Fibroblast of the aortic adventitia (primary cell): ENCODE measurements at places on chromosomes 7 and 10.

DNA sequence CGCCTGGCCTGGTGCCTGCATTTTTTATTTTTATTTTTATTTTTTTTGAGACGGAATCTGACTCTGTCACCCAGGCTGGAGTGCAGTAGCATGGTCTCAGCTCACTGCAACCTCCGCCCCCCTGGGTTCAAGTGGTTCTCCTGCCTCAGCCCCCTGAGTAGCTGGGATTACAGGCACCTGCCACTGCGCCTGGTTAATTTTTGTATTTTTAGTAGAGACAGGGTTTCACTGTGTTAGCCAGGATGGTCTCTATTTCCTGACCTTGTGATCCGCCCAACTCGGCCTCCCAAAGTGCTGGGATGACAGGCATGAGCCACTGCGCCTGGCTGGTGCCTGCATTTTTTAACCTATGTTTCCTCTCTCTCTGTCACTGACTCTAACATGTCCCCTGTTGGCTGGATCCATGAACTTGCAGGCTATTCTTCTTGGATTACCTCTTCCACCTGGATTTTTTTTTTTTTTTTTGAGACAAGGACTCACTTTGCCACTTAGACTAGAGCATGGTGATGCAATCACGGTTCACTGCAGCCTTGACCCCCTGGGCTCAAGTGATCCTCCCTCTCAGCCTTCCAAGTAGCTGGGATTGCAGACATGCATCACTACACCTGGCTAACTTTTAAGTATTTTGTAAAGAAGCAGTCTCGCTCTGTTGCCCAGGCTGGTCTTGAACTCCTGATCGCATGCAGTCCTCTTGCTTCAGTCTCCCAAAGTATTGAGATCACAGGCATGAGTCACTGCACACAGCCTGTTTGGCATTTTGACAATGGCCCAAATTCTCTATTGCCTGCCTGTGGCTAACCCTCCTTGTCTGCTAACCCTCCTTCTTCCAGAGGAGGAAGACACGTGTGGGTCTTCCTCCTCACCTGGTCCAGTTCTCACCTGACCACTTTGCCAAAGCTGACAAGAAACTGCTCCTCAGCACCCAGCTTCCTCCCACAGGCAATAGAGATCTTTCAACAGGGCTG, 23.0 kb upstream of the PRPF18 start:
- DNase-seq, result peak; percentile 0

DNA sequence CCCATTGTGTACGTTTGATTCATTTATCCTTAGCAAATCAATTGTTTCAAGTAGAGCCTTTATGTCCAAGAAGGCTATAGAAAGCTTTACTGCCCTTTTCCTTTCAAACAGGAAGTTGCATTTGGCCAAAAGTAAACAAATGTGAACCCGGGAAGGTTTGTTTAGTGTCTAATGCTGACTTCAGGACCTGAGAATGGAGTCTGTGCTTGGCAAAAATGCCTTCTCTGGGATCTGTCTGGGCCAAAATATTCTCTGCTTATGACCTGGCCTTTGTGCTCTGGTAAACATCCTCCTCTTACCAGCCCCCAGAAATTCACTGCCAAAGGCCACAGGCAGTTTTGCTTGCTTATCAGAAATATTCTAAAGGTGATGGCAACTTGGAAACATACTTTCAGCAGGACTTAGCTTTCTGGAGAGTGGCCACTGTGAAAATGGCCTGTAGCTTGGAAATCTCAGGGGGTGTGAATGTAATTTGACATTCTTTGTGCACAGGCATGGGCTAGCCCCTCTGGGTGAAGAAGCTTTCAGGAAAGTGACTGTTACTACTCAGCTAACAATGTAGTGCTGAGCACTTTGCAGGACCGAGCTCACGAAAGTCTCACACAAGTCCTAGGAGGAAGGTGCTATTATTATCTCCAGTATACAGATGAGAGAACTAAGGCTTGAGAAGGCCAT, 199.5 kb downstream of the PTEN start:
- DNase-seq, result peak; percentile 53

DNA sequence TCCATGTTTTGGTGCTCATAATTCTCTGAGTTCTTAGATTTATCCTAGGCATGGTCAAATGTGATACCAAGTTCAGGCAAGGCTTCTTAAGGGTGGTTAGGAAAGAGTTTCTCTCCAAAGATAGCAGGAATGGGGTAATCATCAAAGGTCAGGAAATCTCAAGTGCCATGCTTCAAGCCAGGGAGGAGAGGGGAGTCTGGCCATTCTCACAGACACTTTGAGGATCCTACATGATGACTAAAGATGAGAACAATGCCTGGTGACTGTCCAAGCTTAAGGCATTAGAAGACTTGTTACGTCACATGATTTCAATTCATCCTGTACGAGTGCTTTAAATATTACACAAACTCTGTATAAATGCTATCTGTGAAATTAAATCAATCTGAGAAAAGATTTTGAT, 59.4 kb downstream of the POM121L12 start:
- peak; percentile 0 for DNase-seq

- DNase-seq, result no peak
Measured at GRCh38 chr10:132940791-132941465, 1.4 kb downstream of the CFAP46 start.

DNA sequence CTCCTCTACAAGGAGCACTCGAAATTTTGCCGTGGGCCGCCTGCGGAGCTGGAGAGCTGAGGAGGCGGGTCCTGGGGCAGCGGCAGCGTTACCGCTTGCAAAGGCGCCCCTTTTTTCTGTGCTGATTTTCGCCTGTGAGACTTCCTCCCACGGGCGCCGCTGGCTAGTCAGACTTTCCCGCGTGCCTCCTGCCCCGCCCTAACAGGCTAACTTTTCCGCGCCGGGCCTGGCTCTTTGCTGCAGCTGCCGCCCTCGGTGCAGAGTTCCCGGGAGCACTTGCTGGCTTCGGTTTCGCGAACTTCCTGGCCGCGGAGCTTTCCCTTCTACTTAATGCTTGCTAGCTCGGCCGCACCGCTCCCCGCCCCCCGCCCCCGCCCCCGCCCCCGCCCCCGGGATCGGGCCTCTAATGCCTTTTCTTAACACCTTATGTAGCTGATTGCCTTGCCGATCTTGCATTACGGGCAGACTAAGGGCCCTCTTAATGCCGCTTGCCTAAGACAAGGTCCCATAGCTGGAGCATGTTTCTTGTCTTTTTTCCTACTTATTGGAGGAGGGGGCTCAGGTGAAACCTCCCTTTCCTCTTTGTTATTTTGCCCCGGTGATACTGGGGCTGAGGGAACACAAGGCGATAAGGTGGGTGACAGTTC, 37.9 kb upstream of the RASGEF1A start:
- DNase-seq, result peak; percentile 42

DNA sequence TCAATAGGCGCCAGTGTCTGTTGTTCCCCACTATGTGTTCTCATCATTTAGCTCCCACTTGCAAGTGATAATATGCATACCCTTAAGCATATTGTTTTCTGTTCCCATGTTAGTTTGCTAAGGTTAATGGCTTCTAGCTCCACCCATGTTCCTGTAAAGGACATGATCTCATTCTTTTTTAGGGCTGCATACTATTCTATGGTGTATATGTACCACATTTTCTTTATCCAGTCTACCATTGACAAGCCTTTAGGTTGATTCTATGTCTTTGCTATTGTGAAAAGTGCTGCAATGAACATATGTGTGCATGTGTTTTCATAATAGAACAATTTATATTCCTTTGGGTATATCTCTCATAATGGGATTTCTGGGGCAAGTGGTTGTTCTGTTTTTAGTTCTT, 77.8 kb upstream of the PLXDC2 start:
- DNase-seq, result no peak

DNA sequence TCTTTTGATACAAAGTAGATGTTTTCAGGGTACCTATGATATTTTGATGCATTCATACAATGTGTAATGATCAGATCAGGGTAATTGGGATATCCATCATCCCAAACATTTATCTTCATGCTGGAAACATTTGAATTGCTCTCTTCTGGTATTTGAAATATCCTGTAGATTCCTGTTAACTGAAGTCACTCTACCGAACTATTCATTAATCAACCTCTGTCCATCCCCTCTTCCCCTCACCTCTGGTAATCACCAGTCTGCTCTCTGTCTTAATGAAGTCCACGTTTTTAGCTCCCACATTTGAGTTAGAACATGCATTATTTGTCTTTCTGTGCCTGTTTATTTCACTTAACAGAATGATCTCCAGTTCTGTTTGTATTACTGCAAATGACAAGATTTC, 11.3 kb downstream of the MTG1 start:
- DNase-seq, result no peak

DNA sequence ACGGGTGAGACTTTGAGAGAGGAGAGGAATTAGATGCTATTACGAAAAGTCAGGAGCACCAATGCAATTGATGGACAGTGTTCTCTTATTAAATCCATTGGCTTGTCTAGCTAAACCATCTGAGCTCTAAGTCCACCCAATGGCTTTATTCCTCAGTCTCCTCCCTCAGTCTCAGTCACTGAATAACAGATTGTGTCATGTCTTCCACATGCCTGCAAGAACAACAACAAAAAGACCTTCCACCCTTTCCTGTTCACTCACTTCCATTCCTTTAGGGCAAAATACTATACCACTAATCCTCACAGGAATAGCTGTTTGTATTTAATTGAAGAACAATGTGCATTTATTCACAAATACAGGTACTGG, 154.8 kb upstream of the LAMB4 start:
- DNase-seq, result no peak

GRCh38 chr7:124086843-124087242, 54.0 kb upstream of the TMEM229A start:
- peak; percentile 73 for DNase-seq

DNA sequence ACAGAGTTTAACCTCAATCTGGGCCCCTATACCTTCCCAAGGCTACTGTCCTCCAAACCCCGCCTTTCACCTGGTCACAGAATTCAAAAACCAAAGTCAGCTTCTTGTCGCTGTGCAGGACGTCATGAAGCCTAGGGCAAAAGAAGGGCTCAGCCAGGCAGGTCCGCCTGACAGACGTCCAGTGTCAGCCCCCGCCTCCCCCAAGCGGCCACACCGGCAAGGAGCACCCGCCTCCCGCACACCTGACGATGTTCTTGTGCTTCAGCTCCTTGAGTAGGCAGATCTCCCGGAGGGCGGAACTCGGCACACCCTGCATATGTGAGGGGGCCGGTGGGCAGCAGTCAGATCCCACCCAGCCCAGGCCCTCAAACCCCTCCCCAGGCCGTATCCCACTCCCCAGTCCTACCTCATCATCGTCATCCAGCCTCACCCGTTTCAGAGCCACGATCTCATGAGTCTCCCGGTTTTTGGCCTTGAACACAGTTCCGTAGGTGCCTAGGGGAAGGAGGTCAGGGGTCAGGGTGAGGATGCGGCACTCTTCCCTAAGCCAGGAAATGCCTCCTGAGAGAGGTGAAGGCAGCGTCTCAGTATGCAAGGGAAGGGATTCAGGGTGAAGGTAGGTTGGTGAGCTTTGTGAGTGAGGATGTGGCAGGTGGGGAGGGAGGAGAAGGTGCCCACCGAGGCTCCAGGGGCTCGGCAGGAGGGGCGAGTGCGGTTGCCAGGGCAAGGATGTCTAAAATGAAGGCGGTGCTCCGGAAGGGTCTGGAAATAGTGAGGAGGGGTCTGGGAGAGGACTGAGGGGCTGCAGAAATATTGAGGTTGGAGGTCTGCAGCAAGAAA, 811 bp downstream of the CDK5 start:
- no peak for DNase-seq

GRCh38 chr7:2862831-2863361, 18.8 kb upstream of the GNA12 start:
- no peak for DNase-seq

DNA sequence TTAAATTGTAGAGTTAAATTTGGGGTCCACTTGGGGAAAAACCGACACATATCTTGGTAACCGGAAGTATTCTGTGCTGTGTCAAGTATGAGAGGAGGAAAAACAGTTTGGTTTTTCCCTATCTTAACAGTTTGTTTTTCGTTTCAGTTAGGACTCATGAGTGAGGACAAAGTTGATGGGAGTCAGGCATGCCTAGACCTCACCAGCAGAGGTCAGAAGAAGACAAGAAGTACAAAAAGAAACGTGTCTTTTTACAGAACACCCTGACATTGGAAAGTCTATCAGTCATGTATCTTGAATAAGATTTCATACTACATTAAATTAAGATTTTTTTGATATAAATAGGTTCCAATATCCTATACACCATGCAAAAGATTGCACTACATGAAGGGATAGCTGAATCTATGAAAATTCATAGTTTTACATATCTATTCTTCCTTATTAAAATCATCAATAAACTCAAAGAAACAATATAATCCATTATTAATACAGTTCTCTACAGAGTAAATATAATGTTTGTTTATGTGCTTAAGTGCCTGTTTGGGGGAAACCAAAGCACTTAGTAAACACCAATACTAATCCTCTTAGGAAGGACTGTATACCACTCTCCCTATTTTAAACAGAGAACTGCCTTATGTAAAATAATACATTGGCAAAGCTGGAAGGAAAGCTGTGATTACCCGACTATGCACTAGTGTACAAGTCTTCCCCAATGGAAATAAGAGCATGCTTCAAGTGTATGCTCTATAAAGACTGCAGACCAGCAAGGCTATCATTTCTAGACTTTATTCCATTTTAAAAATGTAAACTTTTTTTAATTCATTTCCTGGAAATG, 95.6 kb downstream of the USP6NL start:
- DNase-seq, result peak; percentile 81

DNA sequence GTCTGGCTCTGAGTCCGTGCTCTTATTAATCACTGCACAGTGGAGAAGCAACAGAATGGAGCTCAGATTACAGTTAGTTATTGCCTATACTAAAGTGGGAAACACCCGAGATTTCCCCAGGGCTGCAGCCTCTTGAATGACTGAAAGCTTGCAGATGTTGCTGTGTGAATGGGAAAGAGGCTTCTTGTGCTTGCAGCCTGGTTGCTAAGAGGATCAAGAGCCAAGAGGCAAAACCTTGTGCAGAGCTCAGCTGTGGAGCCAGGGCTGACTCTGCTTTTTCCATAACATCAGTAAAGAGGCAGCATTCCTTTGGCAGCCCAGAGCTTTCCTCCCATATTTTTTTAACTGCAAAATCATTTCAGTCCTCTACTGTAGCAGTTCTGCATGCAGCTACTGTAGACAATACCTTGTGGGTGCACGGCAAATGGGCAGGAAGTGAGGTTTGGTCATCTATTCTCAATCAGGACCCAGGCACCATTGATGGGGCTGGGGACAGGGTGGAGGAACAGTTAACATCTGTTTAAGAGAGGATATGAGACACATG, 86.5 kb downstream of the RALA start:
- DNase-seq, result peak; percentile 95

- DNase-seq, result no peak
Measured at GRCh38 chr7:120724955-120725354, 133.0 kb downstream of the TSPAN12 start.

- no peak for DNase-seq
Measured at GRCh38 chr10:11555556-11555955, 55.9 kb downstream of the USP6NL start.

- DNase-seq, result peak; percentile 63
Measured at GRCh38 chr7:664997-665735, 61.3 kb upstream of the DNAAF5 start.

- no peak for DNase-seq
Measured at GRCh38 chr7:142134909-142135308, 23.4 kb downstream of the MGAM2 start.
